ENCODE measurements at places on chromosomes 4 and X. TPM values are rescaled to one million over a fixed set of nuclear protein-coding genes. Genes with fewer than 3 reads are reported as not detected.

ABLIM2 gene
- 4.8 TPM for total RNA-seq

ATP2B3 gene
- total RNA-seq, result not detected

ATP7A gene
- total RNA-seq, result 16.4 TPM

ADH7 gene
- not detected for total RNA-seq

TEX13D gene
- total RNA-seq, result not detected

MAGEC2 gene
- total RNA-seq, result not detected

Data from breast epithelium (tissue), 4 donors.